HepG2 (cell line): ENCODE measurements at places on chromosomes 4 and X. TPM values are rescaled to one million over a fixed set of nuclear protein-coding genes. Genes with fewer than 3 reads are reported as not detected.

AFP gene
- polyA plus RNA-seq, result 12,657 and 13,105 TPM in 2 replicates

GAGE12H gene
- not detected in 2 replicates for polyA plus RNA-seq

SHROOM2 gene
- polyA plus RNA-seq, result 0.92 and 0.97 TPM in 2 replicates

DNA sequence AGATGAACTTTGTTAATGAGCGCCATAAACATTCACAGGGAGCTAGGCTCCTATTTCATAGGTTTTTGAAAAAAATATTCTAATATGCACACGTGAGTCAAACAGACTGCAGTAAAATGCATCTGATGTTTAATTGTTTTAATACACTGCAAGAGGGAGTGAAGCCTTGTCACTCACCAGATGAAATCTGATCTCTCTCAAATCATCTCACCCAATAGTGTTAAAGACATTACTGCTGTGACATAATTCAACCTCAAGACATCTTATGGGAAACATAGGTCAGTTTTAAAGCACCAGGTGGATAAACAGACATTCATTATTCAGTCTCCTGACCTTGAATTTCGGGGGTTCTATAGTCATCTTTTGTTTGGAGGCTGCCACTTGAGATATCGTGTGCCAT, 148.3 kb downstream of the MAML3 start:
- DNase-seq, result no peak

GRCh38 chrX:2500803-2501558, at the start of the genes DHRSX and ZBED1:
TSS of gene DHRSX (minus strand) at chrX:2500976. CDS start at chrX:2500925, 51 bp downstream.
TSS of gene ZBED1 (minus strand) at chrX:2500976. CDS start at chrX:2490719, 10,257 bp downstream.
- no peak for DNase-seq

GRCh38 chr4:78424461-78424860, 127.1 kb upstream of the ANXA3 start:
- no peak for DNase-seq

DNA sequence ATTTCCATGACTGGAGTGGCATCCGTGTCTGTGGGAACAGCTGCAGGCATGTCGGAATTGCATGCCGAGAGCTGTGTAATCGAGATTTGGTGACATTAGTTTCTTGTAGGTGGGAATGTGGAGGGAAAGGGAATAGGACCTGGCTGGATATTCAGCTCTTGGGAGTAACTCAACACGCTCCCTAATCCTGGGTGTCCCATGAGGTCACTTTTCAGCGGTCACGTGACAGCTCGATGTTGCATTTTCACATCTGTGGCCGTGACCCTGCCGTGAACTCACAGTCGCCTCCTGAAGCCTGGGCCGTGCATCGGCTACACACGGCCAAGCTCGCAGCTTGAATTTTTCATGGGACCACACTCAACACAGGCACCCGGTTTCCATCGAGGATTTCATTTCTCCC, 25.8 kb upstream of the PSAPL1 start:
- peak; percentile 43 for DNase-seq

DNA sequence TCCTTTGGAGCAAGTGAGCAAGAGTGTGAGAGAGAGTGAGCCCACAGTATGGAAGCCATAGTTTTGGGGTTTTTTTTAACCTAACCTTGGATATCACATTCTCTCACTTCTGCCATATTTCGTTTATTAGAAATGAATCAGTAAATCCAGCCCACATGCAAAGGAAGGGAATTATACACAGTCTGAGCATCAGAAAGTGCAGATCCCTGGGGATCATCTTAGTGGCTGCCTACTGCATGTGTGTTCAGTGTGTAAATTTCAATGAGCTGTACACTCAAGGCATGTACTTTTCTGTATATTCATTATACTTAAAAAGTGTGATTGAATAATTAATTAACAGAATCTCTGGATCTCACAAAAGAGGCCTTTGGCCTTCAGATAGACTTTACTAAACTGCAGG, 133.8 kb upstream of the PRPS2 start:
- no peak for DNase-seq

DNA sequence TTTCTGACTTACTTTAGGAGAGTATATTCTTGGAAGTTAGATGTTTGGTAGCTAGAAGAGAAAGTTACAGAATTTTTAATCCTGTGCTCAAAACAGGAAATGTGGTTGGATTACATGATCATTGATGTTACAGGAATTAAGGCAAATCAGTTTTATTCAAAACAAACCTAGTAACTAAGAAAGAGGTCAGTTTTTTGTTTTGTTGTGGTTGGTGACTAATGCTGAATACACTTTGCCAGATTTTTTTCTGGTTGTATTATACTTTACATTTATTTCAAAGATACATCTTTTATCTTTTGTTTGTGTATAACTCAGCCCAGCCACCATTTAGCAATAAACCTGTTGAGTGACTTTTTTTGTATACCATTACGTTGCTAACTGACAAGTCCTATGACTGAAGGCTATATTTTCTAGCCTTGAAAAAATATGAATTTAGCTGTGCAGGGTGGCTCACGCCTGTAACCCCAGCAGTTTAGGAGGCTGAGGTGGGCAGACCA, 116.7 kb downstream of the KLHL8 start:
- DNase-seq, result no peak

DNA sequence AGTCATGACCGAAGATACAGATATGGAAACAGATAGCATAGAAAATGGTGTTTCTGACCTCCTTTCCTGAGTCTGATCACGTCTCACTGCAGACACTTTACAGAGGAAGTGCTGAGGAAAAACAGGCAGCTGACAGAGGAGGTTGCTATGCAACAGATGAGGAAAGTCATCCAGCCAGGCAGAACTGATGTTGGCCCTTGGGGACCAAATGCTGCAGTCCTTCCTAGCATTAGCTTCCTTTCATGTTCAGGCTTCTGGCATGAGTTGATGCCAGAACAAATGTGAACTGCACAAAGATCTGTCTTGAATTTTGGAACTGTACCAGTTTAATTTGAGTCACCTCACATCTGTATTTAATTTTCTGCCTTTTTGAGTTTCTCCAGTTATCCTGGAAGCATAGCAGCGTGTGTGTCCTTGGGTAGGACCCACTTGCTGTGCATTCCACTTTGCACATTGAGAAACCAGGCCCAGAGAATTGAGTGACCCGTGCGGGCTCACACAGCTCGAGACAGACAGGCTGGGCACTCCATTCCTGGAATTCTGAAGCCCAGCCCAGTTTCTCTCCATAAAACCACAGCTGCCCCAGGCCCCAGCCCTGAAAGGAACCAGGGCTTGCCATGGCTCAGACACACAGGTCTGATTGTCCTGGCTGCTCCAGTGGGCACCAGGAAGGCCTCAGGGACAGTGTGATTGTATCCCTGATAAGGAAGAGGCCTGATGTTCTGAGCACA, 1.4 kb upstream of the MAGED1 start:
- DNase-seq, result no peak

DNA sequence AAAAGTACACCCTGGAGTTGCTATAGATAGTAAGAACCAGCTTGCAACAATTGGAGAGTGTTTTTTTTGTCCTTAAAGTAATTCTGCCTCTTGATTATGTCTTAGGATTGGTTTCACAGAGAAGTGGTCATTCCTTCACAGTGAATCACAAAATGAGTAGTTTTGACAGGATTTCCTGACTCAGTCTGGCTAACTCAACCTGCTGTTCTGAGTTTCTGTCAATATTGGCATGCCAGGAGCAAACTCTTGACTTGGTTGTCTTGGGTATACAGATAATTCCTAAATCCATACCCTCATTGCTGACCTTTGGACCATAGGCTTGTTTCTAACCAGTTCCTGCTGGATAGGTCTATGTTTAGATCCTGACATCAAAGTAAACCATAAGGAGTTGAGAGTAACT, 9.4 kb downstream of the FHIP1A start:
- peak; percentile 75 for DNase-seq

TREX2 gene
- 0.13 and 0.17 TPM in 2 replicates for polyA plus RNA-seq

- DNase-seq, result no peak
Measured at GRCh38 chrX:17597836-17598439, 139.4 kb upstream of the SCML1 start.

DNA sequence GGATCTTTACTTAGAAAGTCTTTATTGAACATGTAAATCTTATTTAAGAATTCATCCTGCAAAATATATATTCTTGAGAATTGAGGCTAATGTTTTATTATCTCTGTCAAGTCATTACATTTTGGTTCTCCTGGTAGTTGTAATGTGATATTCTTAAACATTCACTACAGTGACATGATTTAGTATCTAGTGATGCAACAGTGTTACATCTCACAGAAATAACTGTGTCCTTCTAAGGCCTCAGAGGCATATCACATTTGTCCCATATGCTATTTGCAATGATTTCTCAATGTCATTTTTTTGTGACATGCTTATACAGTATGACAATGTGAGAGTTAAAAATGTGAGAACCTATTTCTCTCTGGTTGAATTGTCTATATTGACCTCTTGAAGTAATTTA, 34.1 kb downstream of the PRRG1 start:
- no peak for DNase-seq

TMEM31 gene
- 0.13 and 0.16 TPM in 2 replicates for polyA plus RNA-seq

DNA sequence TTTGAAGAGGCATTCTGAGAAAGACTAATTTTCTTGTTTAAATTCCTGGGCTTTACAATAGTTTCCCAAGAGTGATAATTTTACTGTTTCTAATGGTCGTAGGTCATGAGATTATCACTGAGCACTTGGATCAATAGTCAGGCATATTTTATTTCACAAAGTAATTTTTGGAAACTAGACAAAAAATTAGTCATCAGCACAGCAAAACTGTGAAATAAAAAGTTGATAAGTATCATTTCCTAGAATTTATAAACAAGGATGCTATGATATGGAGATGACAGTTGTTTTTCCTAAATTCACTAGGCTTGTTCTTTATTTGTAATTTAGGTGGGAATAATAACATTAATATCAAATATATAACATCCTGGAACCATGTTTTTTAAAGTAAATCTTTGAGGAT, 33.0 kb downstream of the SULT1B1 start:
- no peak for DNase-seq

DNA sequence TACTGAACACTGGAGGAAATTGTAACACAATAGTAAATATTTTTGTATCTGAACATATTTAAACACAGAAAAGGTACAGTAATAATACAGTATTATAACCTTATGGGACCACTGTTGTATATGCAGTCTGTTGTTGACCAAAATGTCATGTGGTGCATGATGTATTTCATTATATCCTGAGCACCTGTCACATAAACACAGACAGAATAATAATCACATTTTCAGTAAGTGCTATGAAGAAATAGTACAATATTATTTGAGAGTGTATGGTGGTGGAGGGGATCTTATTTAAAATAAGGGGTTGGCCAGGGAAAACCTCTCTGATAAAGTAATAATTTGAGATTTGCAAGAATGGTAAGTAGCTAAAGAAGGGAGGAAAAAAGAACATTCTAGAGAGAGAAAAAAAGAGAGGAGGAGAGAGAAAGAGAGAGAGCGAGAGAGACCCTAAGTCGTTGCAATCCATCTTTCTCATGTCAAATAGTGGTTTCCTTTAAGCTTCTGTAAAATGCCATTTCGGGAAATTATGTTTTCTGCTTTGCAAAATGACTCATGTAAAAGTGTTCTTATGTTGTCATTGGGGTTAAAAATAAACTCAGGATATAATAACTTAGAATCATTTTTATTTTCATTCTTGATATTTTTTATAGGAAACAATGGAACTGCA, 19.3 kb upstream of the CLNK start:
- no peak for DNase-seq

UCHL1 gene
- polyA plus RNA-seq, result not detected in 2 replicates

DNA sequence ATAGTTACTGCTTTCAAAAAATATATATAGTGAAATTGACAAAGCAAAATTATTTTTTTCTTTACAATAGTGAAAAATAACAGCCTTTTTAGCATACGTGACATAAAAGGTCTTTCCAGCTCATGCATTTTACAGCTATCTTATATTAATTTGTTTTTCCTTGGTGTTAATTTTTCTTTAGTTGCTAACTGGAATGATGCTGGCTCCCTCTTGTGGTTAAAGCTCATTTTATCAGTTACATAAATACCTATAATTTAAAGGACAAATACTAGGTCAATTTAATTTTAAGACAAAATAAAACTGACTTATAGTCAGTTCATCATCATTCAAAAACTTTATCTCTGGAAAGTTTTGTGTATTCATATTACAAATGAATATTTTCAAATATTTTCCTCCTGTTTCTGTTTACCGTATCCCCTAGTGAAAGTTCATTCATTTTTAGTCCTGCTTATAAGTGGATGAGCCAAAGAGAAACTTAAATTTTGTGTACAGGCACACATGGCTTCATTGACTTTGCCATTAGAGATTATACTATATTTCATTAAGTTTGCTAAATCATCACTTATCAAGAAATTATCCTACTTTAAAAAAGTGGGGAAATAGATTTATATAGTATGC, 9.9 kb upstream of the ANAPC4 start:
- DNase-seq, result no peak

PAGE2 gene
- polyA plus RNA-seq, result not detected in 2 replicates

NUP62CL gene
- polyA plus RNA-seq, result 3.7 and 4.2 TPM in 2 replicates

GRCh38 chrX:149837639-149838038, 43.3 kb upstream of the MAGEA8 start:
- DNase-seq, result no peak
